HS-5 (cell line): ENCODE measurements at places on chromosomes 7 and 10.

DNA sequence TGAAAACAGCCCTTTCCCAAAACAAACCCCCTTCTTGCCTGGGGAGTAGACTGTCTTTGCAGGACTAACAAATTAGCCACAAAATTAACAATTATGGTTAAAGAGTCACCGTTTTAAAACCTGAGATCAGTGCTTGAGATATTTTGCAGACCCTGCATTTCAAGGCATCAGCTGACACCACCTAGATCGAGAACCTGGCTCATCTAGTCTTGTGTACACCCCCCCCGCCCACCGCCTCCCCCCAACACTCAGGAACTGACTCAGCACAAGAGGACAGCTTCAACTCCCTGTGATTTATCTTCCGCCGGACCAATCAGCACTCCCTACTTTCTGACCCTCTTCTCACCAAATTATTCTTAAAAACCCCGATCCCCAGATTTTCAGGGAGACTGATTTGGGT, 737.1 kb downstream of the PHTF2 start:
- DNase-seq: no peak

GRCh38 chr10:61882621-61883370, 18.7 kb upstream of the ARID5B start:
- no peak for DNase-seq

DNA sequence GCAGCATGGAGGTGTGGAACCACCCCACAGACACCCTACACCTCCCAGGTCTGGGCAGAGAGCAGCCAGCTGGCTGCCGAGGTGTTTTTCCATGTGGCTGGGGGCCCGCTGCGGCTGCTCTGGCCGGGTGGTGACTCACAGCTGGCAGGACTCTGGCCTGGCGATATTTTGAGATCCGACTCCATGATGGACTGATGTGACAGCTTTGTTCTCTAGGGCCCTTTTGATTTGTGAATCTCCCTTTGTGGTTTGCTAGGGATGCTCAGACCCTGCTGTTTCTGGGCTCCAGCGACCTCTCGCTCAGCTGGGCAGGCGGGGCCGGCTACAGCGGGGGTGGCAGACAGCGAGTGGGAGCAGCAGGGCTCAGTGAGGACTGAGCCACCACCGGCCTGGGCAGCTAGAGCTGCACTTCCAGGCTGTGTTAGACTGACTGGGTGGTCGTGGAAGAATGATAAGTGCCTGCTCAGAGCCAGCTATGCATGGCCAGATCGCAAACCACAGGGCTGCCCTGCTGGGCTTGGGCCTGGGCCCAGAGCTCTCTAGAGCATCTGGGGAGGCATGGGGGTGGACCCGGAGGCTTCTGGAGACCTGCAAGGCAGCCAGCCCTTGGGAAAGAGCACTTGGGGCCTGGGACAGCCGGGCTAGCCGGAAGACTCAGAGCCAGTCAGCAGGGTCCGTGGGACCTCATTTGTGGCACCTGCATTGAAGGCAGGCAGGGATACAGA, 46.2 kb upstream of the GDF10 start:
- no peak for DNase-seq

- no peak for DNase-seq
Measured at GRCh38 chr7:142328551-142328950, 70.7 kb upstream of the PRSS58 start.

- no peak for DNase-seq
Measured at GRCh38 chr7:20200361-20200760, 16.8 kb downstream of the MACC1 start.

- DNase-seq: no peak
Measured at GRCh38 chr10:114396464-114396863, 7.8 kb downstream of the AFAP1L2 start.

DNA sequence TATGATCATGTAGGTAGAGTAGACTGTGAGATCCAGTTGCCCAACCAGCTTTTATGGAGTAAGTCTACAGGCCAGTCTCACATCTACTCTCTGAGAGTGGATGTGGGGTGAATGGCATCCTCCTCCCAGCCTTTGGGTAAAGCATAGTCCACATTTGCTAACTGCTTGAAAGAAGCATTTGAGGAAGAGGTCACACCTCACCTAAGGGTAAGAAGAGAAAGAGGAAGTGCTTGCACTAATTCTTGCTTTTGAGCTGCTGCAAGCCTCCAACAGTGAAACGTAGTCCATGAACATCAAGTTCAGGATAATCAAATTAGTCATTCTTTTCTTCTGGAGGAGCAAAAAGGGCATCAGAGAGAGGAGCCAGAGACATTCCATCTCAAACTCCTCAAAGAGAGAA, 93.9 kb upstream of the AGR3 start:
- no peak for DNase-seq

- no peak for DNase-seq
Measured at GRCh38 chr7:99027241-99027640, 116.7 kb downstream of the SMURF1 start.

DNA sequence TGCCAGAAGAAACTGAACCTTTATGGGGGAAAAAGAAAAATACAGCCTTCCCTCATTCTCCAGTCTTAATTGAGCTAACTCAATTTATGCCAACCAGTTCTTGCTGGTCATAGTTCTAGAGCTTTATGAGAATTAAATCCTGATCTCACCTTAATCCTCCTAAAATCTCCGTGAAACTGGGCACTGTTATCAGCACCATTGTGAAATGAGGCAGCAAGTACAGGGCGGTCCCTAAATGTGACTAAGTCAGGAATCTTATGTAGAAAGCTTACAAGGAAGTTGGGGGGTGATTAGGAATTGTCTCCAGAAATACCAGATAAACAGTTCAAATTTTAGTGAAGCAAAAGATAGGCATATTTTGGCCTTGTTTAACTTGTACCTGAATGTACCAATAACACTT, 10.7 kb upstream of the INSYN2A start:
- DNase-seq: no peak

DNA sequence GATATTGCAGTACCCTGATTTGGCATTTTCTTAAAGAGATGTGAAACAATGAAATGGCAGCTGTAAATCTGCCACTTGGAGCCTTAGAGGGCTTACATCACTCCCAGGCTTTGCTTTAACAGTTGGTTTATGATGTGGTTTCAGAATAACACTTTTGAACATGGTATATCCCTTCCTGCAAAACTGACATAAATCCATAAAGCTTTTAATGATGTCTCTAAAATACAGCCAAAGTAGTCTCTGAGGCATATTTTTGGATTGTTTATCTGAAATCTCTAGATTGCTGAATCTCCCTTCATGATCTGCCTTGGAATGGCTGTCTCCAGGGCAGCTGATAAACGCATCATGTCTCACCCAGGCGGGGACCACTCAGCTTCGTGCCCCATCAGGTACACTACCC, 377.8 kb upstream of the C7orf33 start:
- no peak for DNase-seq

DNA sequence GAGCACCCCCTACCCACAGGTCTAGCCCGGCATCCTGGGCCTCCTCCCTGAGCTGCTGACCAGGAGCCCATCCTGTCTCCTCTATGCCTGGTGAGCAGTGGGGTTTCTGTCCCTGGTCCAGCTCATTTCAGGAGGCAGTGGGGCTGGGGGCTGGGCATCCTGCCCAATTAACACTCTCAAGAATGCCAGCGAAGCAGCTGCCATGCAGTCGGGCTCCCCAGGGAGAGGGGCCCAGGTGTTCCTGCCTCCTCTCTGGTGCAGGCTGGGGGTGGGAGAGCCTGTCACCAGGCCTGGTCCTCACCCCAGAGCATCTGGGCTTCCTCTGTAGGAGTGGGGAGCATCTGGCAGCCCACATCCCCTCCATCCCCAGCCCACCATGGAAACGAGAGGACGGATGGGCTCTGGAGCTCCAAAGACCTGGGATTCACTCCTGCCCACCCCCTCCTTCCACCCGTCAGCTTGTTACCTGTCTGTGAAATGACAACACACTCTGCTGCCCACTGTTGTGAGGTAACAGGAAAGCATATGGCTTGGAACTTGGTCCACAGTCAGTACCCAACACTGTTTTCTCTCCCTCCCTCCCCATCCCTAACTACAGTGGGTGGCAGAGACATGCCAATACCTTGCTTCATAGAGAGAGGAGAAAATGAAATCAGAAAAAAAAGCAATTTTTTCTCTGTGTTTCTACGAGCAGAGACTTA, 69.1 kb downstream of the SLIT1 start:
- no peak for DNase-seq

DNA sequence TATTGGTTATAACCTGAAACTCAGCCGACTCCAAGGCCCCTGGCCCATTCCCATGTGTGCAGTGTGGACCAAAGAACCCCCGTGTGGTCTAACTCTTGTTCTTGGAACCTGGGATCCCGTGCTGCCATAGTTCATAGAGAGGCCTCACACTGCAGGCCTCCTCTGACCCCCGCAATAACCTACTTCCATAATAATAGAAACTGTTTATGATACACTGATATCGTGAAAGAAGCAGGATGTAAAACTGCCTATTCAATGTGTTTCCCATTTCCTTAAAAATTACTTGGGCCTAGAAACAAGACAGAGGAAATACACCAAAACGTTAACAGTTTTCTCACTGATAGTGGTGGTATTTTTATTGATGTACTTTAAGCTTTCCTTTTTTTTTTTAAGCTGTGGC, 109.2 kb upstream of the KDM7A start:
- no peak for DNase-seq

DNA sequence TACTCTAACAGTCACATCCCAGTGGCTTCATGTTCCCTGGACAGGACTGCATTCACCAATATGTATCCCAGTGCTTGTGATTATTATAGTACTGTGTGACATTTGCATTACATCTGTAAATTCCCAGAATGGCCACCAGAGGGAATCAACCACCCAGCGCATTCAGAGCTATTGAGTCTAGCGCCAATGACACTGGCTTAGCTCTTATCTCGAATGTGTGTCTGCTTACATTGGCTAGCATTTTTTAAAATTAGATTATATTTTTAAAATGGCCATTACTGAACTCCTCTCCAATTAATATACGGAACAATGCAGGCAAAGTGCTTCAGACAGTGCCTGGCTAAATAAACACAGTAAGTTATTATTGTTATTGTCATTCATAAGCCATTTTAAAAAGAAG, 36.3 kb downstream of the TRIL start:
- DNase-seq: peak; percentile 65

DNA sequence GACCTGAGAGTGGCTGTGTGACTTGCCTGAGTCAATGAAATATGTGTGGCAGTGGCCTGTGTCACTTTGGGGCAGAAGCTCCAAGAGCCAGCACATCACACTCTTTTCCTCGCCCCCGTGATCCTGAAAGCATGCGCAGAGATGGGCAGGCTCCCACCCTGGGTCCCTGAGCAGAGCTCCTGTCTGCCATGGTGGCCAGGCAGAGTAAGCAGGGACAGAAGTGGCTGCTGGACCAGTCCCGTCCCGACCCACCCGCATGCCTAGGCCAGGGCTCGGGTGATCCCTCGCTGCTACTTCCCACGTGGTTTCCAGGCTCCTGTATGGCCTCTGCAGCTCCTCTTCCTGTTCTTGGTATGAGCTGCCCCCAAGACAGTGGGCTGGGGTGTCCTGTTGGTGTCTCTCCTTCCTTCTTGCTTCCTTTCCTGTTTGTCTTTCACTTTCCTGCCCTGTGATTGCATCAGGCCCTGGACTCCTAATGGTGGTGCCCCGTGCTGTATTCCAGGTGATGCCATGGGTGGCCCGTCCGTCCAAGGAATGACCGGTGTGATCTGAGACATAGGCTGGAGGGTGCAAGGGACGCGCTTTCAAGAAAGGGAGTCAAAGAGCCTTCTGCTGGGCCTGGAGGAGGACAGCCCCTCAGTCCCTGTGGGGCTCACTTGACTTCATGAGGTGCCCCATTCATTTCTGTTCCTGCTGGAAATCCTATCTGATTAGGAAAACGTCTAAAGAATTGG, 71.4 kb upstream of the SHH start:
- no peak for DNase-seq

DNA sequence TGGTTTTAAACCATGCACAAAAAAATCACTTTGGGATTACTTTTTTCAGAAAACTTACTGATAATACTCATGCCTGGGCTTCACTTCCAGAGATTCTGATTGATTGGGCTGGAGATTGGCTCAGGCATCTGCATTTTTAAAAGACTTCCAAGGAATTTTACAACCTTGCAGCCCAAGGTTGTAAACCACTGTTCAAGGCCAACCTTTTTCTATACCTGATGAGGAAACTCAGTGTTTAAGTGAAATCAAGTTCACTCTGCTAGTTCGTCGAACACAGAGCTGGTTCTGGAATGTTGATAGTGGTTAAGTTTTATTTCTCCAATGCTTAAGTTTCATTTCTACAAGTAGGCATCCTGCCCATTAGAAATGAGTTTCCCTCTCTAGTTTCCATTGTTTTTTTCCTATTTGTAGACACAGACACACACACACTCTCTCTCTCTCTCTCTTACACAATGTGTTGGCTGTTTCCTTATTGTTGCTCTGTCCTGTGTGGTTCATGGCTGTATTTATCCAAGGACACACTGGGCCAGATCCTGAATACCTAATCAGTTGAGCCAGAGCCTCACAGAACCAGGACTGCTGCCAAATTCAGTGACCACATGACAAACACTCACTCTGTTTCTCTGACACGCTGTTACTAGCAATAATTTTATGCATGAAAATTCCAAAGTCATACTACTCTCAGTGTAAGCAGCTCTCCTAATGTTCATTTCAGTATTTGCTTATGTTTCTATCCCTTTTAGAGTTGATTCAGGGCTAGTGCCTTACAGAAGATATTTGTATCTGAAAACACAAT, 3.7 kb upstream of the IFIT1B start:
- DNase-seq: peak; percentile 68
